ENCODE measurements at places on chromosomes 3 and 15. TPM values are rescaled to one million over a fixed set of nuclear protein-coding genes. Genes with fewer than 3 reads are reported as not detected.

Gene CYP8B1
- 0.16 TPM for total RNA-seq

Gene PARP16
- total RNA-seq = 5.8 TPM

Gene CRYGS
- total RNA-seq = 2.9 TPM

DNA sequence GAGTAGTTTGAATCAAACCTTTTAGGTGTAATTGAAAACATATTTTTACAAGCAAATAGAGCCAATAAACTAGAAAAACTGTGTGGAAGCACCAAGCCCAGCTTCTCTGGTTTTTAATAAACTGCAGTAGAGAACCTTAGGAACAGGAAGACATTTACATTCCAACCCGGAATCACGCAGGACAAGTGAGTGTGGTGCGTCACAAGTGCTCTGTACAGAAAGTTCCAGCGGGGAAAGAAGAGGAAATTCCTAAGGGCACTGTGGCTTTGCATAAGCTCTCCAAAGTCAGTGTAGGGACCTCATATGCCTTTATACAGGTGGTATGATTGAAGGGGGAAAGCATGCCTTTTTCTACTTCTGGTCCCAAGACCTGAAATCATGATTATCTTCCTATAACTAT is 21.6 kb downstream of the COL8A1 start:
- H3K4me3 ChIP-seq = no peak overlapping the region
- H3K27ac ChIP-seq = no peak overlapping the region
- peaks cover under 1% of the 10 kb centered on the region for H3K36me3 ChIP-seq
- DNase-seq = no peak
- H3K27me3 ChIP-seq = no peaks in the 10 kb centered on the region
- H3K4me1 ChIP-seq = peaks cover 24% of the 10 kb centered on the region

GRCh38 chr15:101692801-101693598 is 31.3 kb downstream of the TARS3 start:
- DNase-seq = no peak
- no peak overlapping the region for H3K4me3 ChIP-seq
- no peak overlapping the region for H3K27ac ChIP-seq
- H3K4me1 ChIP-seq = peaks cover 9% of the 10 kb centered on the region
- no peaks in the 10 kb centered on the region for H3K27me3 ChIP-seq

All from WTC11 (cell line).